ENCODE measurements at places on chromosomes 5 and 9. TPM values are rescaled to one million over a fixed set of nuclear protein-coding genes. Genes with fewer than 3 reads are reported as not detected.

The PLGRKT gene
- total RNA-seq: 4.9 TPM

- no peak for DNase-seq
These were observed 512.2 kb upstream of the TNC start for GRCh38 chr9:115629879-115630840.

DNA sequence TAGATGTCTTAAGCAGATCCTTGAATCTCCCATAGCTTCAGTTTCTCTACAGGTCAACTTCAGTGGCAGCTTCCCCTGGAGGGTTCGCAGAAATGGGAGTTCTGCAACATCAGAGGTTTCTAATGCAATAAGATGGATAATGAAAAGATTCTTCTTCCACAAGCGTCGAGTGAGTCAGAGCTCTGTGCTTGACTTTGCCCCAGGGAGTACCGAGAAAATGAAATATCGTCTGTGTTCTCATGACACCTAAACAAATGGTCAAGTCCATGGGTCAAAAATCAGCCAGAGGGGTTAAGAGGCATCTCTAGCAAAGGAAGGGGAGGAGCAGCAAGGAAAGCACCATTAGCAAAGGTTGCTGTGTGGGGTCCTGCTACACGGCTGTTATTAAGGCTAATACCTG, 3.2 kb upstream of the ADRA1B start:
- DNase-seq: no peak

The LHX3 gene
- not detected for total RNA-seq

GRCh38 chr5:88984040-88984439, 101.1 kb upstream of the MEF2C start:
- no peak for DNase-seq

The HSPA4 gene
- 44.0 TPM for total RNA-seq

DNA sequence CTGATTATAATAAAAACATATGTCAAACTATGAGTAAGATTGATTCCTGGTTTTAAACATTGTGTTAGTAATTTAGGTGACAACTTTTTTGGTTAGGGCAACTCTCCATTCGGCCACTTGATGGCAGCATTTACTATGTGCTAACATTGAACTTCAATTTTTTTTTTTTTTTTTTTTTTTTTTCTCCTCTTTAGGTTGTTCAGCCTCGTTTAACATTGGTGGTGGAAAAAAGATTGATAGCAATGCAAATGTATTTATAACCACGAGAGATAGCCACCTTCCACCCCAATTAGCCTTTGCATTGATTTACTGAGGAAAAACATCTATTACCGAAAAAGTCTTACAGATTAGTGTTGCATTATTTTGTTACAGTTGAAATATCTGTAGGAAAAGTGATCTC, 159.1 kb downstream of the CSNK1G3 start:
- peak; percentile 42 for DNase-seq

The GABBR2 gene
- total RNA-seq: 0.14 TPM

DNA sequence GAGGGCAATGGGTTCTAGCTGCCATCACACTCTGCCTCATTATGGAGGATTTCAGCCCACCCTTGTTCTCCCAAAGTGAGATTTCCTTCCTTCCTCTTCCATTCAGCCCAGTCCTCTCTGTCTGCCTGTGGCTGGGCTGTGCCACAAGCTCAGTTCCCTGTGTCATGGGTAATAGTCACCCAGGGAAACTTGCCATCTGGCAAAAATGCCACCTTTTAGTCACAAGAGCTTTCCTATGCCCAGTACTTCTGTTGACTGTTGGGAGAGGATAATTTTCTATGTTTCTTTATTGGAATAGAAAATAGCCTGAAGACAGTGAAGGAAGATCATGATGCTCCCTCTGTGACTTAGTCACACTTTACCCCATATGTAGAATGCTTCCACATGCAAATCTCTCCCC, 71.4 kb downstream of the TLR4 start:
- DNase-seq: no peak

DNA sequence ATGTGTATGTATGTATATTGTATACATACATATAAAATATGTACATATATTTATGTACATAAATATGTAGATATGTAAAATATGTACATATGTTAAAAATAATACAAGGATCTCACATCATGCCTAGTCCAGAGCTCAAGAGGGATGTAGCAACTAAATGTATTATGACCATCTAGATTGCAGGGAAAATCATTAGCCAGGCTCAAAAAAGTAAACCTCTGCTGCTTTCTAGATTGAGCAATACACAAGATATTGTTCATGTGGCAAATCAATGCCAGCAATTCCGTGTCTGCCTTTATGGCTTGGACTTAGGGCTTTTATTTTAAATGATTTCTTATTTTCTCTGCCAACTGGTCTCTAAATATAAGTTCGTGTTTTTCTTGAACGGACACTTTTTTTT, 65.2 kb downstream of the RAI14 start:
- DNase-seq: no peak

DNA sequence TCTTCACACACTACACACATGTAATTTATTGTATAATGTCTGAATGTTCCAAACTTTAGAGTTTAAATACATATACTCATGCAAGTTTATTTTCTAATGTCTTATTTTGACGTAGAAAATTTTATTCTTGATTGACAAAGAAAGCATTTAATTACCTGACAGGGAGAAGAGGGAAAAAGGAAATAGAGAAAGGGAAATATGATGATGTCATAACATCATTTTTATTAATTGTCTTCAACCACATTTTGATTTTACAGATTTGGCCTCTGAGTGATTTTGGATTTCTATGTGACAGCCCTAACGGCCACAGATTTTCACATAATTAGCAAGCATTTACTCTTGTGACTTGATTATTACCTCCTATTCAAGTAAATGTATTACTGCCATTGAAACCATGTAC, 106.1 kb upstream of the FSTL4 start:
- DNase-seq: no peak

The CKMT2 gene
- total RNA-seq: 3.1 TPM

The TMOD1 gene
- total RNA-seq: 10.9 TPM

The UCK1 gene
- 18.7 TPM for total RNA-seq

- no peak for DNase-seq
These were observed 15.1 kb downstream of the DROSHA start for GRCh38 chr5:31516802-31517201.

The CDO1 gene
- 8.0 TPM for total RNA-seq

The PNPLA7 gene
- total RNA-seq: 18.0 TPM

DNA sequence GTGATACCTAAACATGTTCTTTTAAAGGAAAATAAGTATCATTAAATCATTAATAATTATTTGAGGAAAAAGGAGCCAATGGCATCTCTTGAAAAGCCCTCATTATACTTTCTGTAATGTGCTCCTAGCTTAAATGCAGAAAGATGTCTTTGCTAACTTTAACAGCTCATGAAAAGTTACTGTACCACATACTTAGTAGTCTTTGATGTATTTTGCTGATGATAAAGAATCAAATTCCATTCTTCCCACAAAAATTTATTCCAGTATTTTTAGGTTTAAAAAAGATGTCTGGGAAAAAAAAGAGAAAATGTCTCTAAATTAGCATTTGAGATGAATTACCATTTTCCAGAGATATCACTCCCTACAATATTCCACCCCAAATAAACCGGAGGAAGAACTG, 112.5 kb downstream of the PPP2R2B start:
- DNase-seq: no peak

- no peak for DNase-seq
These were observed 56.1 kb downstream of the CFAP90 start for GRCh38 chr5:7794823-7795222.

The TNFSF8 gene
- 0.19 TPM for total RNA-seq

DNA sequence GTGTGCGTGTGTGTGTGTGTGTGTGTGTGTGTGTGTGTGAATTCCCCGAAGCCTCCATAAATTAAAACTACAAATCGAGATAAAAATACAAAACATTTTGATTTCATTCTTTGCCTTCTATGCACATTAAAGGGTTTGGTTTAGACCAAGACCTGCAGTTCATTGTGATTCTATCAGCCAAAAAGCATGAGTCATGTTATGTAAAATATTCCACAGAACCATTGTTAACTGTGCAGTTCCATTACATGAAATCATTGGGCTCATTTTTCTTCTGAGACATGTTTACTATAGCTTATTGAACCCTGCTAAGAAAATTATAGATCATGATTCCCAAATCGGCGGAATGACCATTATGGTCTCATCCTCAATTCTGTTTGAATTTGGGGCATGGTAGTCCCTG, 11.7 kb downstream of the CAVIN4 start:
- no peak for DNase-seq

The TEX48 gene
- total RNA-seq: not detected

DNA sequence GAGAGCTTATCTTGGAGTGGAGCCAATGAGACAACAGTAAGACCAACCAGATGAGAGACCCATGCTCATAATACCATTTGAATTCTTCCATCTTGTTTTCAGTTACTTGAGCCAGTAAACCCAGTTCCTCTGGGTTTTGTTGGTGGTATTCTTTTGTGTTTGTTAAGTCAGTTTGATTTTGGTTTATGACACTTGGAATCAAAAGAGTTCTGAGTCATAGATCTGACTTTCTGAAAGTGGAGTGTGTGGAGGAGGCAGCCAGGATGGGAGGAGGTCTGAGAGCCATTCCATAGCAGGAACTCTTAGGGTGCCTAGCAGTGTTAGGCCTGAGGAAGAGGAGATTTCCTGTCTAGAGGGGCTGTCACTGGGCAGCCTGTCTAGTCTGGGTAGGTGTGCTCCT, 24.6 kb upstream of the PANK3 start:
- DNase-seq: no peak

GRCh38 chr9:132984202-132985070, 5.9 kb downstream of the GFI1B start:
- DNase-seq: no peak

- no peak for DNase-seq
These were observed 66.1 kb downstream of the HAPLN1 start for GRCh38 chr5:83654427-83654994.

- no peak for DNase-seq
These were observed 964.7 kb upstream of the PTPRD start for GRCh38 chr9:11577522-11577921.

DNA sequence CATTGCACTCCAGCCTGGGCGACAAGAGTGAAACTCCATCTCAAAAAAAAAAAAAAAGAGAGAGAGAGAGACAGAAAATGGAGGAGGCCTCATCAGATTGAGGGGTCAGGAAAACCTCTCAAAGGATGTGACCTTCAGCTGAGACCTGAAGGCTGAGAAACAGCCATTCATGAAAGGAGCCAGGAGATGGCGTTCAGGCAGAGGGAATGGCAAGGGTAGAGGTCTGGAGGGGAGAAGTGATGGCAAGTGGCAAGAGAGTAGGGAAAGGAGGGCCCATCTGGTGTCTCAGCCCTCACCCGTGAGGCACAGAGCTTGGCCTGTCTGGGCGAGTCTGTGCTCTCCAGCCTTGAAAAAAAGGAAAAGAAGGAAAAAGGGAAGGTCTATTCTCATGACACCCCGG, 17.0 kb downstream of the CAMK2A start:
- DNase-seq: no peak

DNA sequence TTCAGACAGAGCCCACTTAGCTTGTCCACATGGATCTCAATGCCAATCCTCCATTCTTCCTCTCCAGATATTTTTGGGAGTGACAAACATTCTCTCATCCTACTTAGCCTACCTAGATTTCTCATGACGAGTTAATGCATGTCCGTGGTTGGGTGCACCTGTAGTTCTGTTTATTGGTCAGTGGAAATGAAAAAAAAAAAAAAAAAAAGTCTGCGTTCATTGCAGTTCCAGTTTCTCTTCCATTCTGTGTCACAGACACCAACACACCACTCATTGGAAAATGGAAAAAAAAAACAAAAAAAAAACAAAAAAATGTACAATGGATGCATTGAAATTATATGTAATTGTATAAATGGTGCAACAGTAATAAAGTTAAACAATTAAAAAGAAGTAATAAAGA, 59.0 kb downstream of the BASP1 start:
- DNase-seq: no peak

The XPA gene
- 7.6 TPM for total RNA-seq

- no peak for DNase-seq
These were observed 73.3 kb upstream of the NREP start for GRCh38 chr5:111830333-111830732.

The NDFIP1 gene
- 38.3 TPM for total RNA-seq

The SLC6A3 gene
- total RNA-seq: not detected

- peak; percentile 59 for DNase-seq
These were observed 823 bp downstream of the ST6GALNAC6 start for GRCh38 chr9:127898433-127899127.

DNA sequence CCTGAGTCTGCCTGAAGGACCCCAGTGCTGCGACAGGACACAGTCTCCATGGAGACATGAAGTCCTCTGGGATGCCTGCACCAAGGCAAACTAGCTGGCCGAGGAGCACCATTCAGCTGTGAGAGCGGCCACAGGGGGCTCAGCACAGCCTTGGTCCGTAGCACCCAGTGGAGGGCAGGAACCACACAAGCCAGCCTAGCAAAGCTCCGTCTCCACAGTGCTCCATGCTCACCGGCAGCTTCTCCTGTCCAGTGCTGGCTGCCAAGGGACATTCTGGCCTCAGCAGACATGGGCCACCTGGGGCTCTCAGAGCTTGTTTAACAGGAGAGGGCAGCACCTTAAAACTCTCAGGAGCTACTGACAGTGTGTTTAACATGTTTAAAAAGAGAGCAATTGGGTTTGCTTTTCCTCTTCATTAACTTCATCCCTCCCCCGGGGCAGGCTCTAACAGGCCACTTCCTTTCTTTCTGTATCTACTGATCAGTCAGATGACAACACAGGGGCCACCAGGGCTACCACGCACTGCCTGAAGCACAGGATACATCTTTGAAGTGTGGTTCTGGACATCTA, 57.0 kb downstream of the SECISBP2 start:
- no peak for DNase-seq

DNA sequence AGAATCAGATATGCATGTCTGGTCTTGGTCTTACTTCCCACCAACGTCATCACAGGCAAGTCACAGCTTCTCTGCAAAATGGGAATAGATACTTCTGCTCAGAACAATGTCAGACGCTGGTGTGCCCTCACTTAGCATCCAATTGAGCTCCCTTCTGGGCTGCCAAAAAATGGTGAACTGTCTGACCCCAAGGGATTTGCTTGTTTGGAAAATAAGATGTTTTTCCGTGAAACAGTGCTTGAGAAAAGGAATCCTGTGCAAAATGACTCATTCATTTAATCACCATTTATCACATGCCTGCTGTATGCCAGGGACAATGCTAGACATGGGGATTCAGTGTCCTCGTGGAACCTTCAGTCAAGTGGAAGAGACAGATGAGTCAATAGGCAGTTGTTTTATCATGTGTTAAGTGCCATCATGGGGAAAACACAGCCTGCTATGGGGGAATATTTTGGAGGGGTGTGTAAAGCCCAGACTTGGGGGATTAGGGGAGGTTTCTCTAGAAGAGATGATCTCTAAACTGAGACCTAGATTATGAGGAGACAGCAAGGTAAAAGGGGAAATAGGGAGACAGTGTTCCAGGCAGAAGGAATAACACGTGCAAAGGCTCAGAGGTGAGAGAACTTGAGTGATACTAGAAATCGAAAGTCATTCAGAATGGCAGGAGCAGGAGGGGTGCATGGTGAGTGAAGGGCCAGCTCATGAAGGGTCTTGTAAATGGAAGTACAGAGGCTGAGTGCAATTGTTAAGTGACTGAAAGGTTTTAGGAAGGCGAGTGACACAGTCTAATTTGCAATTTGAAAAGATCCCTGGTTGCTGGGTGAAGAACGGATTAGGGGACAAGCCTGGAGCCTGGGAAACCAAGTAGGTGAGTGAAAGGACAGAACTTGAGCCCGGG, 3.9 kb downstream of the NIPAL4 start:
- DNase-seq: no peak

The PAM gene
- 78.2 TPM for total RNA-seq

- peak; percentile 42 for DNase-seq
These were observed 7.3 kb downstream of the SH3RF2 start for GRCh38 chr5:145943674-145944121.

GRCh38 chr5:172898218-172898842, 60.9 kb upstream of the RPL26L1 start:
- peak; percentile 13 for DNase-seq

- no peak for DNase-seq
These were observed 662.1 kb upstream of the FTMT start for GRCh38 chr5:121189342-121190305.

Data from pancreas (tissue), 10 donors.